ENCODE measurements at places on chromosomes 16 and 17.
A peak's percentile ranks its signal among the peaks of the same experiment; 100 is the strongest.

DNA sequence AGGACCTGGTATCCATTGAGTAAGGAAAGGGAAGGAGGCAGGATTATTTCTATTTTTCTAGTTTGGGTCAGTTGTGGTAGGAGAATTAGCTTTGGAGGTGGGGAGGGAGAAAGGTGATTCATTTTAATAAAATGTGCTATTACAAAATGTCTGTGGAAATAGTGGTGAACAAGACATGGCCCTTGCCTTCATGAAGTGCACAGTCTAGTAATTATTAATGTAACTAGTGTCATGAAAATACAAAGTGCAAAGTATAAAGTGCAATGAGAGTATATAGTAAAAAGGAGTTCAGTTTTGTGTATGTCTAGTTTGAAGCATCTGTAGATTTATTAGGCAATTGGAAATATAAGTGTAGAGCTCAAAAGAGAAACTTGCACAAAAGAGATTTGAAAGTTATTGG is 11.9 kb downstream of the NFATC3 start:
- DNase-seq = no peak

GRCh38 chr16:88769617-88770460 is 15.2 kb downstream of the PIEZO1 start:
- DNase-seq = no peak

DNA sequence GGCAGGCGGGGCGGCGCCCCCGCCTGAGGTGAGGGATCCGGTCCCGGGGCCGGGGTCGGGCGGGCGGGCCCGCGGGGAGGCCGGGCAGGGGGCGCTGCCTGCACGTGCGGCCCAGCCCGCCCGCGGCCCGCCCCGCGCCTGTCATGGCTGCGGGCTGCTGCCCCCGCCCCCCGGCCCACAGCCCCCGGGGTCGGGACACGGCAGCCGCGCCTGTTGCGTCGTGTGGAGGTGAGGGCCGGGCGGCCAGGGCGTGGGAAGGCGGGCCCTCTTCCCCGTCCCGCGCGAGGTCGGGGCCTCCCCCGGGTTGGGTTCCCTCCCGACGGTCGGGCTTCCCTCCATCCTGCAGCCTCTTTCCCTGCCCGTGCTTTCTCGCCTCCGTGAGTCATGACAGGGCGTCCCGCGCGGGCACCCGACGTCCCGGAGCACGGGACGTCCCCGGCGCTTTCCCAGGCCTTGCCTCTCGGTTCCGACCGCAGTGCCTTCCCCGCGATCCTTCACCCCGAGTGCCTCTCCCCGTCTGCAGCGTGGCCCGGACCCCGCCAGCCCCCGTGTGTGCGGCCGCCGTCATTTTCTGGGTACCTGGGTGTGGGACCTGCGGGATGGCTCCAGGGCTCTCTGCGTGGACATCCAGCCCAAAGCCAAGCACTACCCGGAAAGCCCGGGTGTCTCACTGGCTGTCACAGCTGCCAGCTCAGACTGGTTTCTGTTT is 76.7 kb downstream of the CHD9 start:
- peak; percentile 66 for DNase-seq

GRCh38 chr17:8453326-8453725 is 17.6 kb downstream of the NDEL1 start:
- no peak for DNase-seq

DNA sequence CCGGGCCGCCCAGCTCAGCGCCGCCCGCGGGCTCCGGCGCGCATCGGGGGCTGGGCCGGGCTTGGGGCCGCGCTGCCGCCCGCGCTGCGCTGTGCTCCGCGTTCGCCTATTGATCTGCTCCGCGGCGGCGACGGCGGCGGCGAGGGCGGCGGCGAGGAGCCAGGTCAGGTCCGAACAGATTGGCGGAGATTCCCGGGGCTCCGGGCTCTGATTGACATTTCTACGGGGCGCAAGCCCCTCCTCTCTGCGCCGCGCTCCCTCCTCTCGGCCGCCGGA is 559 bp downstream of the IRX3 start:
- no peak for DNase-seq

- DNase-seq = no peak
Measured at GRCh38 chr16:59295993-59296736, 562.0 kb upstream of the GOT2 start.

DNA sequence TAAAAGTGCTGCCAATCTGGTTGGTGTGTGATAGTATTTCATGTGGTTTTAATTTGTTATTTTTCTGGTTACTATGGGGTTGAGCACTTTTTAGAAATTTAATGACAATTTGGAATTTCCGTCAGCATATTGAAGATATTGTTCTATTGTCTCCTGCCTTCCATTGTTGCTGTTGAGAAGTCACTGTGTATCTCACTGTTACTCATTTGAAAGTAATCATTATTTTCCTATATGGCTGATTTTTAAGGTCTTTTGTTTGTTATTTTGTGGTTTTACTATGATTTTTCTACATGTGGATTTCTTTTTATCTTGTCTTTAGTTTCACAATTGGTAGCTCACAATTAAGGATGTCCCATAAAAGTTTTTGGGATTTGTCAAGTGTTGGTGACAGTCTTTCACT is 8.2 kb downstream of the KRT26 start:
- DNase-seq = no peak
